ENCODE measurements at places on chromosomes 2 and 18.

DNA sequence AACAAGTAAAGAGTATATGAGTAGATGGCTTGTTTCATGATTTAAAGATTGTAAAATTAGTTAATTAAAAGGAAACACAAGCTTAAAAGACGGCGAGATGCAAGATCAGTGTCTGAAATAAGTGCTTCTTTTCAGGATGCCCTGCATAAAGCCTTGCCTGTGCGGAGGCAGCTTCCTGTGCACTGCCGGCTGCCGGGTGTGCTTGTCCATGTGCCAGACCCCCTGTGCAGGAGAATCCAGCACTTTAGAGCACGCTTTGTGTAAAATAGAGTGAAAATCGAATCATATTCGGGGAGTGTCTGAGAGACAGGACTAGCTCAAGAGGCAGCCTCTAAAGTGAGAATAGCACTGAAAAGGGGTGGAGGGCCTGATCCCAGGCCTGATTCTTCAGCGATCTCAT lies 154.7 kb downstream of the CHST9 start:
- DNase-seq = no peak

- peak; percentile 72 for DNase-seq
These were observed 20.1 kb downstream of the ARID5A start for GRCh38 chr2:96556441-96557330.

GRCh38 chr2:101533561-101534148 lies 58.7 kb upstream of the RFX8 start:
- no peak for DNase-seq

GRCh38 chr2:181766129-181766528 lies 85.8 kb upstream of the NEUROD1 start:
- DNase-seq = no peak

GRCh38 chr2:204876311-204876710 lies 331.0 kb downstream of the PARD3B start:
- DNase-seq = no peak

GRCh38 chr2:24671230-24671629 lies 122.0 kb downstream of the PTRHD1 start:
- no peak for DNase-seq

- DNase-seq = no peak
These were observed 833.8 kb downstream of the TRIB2 start for GRCh38 chr2:13550285-13551231.

DNA sequence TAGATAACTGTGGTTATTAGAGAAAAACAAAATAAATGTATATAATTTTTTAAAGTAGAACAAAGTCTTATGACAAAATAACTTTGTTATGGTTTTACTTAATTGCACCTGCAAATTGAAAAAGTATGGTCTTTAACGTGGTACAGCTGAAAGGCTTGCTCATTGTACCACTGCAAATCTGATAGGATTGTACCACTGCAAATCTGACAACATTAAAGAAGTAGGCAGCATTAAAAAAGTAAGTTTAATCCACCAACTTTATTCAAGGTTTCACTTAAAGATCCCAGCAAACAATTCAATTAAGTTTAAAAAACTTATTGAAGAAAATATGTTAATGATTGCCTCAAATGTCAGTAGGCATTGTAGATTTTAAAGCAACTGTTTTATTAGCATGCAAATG lies 4.7 kb downstream of the SP5 start:
- DNase-seq = no peak

GRCh38 chr2:226431288-226431948 lies 368.2 kb downstream of the IRS1 start:
- DNase-seq = peak; percentile 83

DNA sequence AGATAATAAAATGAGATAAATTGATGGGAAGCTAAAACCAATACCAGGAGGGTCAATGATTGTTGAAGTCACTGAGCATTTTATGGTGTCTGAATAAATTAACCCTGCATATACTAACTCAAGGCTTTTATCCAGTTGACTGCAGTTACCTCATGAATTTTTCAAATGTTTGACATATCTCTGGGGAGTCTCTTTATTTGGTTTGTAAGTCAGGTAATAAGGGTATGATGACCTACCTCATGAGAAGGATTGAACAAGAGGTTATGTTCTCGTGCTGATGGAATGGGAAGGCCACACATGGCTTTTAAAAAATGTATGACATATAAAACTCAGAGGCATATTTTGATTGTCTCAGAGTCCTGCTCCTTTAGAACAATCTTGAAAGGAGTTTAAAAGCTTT lies 237.6 kb downstream of the THSD7B start:
- no peak for DNase-seq

GRCh38 chr2:99726691-99727090 lies 236.9 kb upstream of the REV1 start:
- DNase-seq = no peak

- DNase-seq = no peak
These were observed 737 bp upstream of the RNF181 start for GRCh38 chr2:85594715-85595300.
